ENCODE measurements at places on chromosomes 1 and 21.

DNA sequence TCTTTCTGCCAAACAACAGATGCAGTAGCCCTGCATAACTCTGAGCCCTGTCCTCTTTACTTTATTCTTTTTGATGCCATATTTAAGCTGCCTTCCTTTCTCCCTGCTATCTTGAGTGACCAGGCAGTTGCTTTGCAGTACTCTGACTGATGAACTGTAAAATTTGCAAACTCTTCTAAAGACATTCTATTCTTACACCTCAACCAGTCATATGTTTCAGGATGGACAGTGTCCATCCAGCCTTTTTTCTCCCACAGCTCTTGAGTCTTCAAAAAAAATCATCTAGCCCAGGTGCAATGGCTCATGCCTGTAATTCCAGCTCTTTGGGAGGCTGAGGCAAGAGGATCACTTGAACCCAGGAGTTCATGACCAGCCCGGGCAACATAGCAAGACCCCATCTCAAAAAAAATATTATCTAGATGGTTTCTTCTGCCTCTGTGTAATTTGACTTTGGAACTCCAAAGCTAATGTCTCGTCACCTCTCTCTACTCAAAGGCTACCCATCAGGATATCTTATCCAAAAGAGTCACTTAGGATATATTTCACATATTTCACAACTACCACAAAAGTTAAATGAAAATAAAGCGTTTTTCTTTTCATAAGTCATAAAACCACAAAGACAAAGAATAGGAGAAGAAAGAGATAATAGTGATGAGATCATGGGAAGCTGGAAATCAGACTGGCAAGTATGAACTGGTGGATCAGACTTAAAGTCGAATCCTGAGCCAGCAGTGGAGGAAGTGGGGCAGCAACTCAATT lies 54.6 kb upstream of the IPO9 start:
- DNase-seq, result no peak

- no peak for DNase-seq
Observed at GRCh38 chr1:17405898-17406759, 33.3 kb downstream of the RCC2 start.

GRCh38 chr1:74470251-74470650 lies 42.2 kb downstream of the LRRC53 start:
- DNase-seq, result no peak

DNA sequence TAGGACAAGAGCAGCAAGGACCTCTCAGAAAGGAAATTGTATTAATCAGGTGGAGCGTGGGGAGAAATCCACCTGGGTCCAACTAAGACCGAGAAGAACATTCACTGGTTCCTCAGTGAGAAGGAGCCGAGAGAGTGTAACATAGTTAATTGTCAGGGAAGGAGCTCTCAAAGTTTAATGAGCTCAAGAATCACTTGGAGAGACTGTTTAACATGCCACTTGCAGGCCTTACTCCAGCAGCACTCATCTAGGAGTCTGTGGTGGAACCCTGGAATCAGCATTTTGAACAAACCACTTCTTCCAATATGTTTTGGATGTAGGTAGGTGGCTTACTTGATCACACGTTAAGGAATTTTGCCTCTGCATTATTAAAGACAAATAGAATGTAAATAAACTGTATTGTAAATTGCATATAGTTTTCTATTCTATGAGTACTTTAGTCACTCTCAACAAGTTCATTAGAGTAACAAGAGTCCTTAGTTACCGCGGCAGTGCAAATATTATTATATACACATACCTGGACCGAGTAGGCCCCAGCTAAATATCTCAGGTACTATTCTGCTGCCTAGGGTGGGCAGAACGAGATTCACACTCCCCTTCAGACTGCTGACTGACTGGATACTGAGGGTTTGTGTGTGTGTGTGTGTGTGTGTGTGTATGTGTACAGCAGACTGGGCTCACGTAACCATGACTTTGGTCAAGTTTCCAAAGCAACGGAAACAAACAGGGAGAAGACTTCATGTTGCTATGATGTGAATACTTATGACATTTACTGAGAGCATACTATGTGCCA lies 203.2 kb upstream of the USP24 start:
- DNase-seq, result no peak

DNA sequence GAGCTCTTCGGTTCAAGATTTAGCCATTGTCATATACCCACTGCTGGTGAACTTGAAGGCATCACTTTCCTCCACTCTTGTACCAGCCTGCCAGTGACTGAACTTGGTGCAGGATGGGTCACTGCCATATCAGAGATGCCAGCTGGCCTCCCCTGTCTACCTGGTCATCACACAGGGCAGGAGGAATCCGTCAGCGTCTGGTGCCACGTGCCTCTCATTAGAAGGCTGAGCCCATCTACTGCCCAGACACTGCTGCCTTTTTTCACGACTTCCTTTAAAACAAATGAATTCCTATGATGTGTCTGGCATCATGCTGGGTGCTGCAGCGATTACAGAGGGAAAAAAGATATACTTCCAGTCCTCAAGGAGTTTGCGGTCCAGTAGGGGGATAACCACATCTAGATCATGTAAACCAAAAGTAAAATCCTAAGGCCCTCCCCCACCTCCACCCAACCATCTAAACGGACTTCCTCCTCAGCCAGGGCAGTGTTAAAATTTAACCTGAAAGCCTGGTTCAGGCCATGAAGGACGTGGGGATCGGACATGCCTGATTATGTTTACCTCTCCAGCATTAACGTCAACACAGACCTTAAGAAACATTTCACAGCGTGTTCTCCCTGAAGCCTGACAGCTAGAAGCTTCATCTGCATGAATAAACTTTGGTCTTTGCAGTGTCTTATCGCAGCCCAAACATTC lies 29.2 kb upstream of the PDE9A start:
- DNase-seq, result no peak

- DNase-seq, result no peak
Observed at GRCh38 chr1:239810061-239810481, 281.6 kb upstream of the FMN2 start.

DNA sequence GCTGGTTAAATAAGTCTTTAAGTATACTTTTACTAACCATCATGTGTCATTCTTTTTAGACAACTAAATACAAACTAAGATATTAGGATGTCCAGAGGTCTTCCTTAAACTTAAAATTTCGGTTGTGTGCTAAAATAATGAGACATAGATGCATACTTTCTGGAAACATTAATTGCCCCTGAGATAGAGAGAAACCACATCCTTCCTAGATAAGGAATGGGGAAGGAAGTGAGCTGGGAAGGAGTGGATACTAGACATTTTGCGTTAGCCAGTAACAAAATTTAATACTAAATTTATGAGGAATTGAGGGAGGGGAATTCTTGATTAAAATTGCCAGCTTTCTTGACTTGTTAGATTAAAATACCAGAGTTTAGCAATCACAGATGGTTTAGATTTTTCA lies 37.1 kb upstream of the PTGS2 start:
- no peak for DNase-seq

- no peak for DNase-seq
Observed at GRCh38 chr1:58430421-58431275, 115.9 kb downstream of the OMA1 start.

- DNase-seq, result no peak
Observed at GRCh38 chr1:11266268-11267074, 4.1 kb upstream of the MTOR start.

GRCh38 chr21:32100423-32100822 lies 178.4 kb downstream of the MIS18A start:
- DNase-seq, result no peak

- DNase-seq, result no peak
Observed at GRCh38 chr1:213394837-213395236, 343.8 kb downstream of the RPS6KC1 start.

- no peak for DNase-seq
Observed at GRCh38 chr1:82226186-82226505, 425.4 kb downstream of the ADGRL2 start.

GRCh38 chr1:115643225-115643624 lies 1.5 kb downstream of the VANGL1 start:
- DNase-seq, result no peak

DNA sequence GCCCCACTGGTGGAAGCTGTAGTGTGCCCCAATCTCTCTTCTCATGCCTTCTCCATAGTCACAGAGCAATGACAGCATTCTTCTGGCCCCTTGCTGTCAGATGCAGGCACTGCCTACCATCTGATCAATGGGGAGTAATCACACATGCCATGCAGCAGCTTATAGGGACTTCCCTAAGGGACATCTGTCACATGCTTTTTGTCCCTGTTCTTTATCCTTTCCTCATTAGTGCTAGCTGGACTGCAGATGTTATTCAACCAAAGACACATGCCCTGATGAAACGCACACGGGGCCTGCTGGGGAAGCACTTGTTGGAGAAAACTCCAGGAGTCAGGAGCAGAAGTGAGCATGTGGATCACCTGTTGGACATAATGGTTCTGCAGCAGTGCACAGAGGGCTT lies 108.7 kb downstream of the KCNJ15 start:
- DNase-seq, result no peak

DNA sequence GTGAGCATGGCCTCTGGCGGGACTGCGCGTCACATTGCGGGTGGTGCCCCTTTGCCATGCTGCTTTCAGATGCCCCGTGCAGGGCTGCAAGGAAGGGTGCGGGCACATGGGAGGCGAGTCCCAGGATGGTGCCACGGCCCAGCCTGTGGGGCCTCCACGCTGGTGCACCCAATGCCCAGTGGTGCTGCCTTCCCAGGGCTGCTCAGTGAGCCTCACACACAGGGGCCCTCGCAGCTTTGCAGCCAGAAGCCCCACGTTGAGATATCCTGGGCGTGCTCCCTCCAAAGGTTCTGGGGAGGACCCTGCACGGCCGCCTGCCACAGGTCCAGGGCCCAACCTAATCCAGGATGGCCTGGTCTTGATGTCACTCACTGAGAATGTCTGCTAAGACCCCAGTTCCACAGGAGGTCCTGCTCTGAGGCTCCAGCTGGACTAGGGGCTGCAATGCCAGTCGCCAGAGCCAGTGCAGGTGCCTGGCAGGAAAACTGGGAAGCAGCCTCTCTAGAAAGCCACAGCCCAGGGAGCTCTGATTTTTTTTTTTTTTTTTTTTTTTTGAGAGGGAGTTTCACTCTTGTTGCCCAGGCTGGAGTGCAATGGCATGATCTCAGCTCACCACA lies 34.1 kb upstream of the PRSS38 start:
- DNase-seq, result no peak

- no peak for DNase-seq
Observed at GRCh38 chr1:1121611-1122077, 5.8 kb upstream of the C1orf159 start.

DNA sequence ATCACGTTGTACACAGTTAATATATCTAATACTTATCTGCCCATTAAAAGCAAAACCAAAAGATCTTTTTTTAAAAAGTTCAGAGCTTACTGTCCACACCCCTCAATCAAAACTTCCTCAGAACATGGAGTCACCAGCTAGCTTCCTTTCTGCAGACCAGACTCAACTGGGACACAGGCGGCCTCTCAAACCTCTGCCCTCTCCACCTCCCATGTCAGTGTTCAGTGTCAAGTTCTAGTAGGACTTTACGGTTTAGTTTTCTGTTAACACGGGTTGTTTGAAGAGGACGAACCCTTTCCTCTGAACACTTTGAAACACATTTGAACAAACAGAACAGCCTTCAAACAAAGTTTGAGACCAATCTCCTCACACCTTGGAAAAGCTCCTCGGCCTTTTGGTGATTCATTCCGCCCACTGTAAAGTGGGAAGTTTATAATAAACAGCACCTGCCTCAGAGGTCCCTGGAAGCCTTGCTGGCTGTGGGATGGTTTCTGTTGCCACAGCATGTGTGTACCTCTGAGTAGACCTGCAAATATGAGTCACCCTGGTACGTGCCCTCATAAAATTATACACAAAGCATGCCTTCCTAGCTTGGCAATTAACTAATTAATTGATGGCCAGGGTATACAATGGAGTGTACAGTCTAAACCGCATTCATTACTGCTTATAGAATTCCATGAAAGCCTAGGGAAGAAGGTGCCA lies 48.4 kb upstream of the SIPA1L2 start:
- no peak for DNase-seq

DNA sequence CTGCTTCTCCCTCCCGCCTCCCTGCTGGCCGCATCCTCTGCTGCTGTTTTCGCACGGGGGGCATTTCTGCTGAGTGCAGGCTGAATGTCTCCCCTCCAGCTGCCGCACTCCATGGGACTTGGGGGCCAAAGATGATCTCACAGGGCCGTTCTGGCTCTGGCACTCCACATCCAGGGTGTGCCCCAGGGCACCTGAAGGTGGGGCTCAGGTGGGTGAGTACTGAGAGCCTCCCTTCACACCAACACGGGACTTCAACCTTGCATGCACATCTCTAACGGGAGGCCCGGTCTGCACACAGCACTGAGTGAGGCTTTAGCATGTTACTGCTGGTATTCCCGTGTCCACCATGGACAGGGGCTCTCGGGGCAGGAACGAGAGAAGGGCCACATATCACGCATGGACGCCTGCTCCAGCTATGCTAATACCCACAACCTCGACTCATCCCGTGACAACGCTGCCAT lies 88.9 kb downstream of the DMRTB1 start:
- no peak for DNase-seq

DNA sequence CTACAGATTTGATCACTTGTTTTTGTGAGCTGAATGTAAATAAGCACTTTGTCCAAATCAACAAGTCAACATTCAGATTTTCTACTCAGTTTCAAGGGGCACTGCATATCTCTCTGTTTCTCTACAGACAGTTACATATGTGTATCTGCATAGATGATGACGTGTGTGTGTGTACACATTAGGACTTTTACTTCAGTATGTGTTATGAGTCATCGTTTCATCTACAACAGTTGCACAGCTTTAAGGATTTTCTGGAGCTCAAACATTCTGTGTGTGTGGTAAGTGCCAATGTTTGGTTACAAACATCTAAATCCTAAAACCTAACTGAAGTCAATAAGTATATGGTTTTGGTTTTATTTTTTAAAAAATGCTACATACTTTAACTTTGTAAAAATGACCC lies 494.5 kb upstream of the PBX1 start:
- DNase-seq, result no peak

GRCh38 chr1:220207411-220207810 lies 64.8 kb downstream of the RAB3GAP2 start:
- no peak for DNase-seq

DNA sequence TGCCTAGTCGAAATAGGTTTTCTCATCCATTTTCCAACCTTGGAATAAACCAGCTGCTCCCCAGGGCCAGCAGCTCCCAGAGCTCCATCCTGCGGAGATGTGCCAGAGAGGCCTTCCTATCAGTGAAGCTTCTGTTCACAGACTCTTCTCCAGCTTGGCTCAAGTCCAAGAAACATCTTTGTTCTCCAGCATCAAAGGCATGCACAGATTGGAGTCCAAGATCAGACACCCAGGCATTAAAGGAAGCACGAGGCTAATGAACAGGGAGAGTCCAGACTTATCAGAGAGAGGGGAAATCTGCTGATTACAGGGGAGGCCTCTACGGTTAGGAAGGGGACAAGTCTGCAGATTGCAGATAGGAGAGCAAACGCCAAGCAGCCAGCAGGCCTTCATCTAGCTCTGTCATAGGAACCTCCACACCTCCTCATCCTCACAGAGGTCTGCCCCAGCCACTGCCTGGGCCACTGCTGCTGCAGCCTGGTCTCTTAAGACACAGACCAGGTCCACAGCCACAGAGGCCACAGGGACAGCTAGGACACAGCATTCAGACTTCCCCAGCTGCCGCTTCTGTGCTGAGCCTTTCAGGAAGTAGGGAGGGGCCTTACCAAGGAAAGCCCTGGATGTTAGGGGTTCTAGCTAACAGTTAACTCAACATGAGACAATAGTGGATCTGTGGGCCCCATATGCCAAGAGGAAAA lies 3.4 kb downstream of the PRR9 start:
- no peak for DNase-seq
